H54 (cell line): ENCODE measurements at places on chromosomes 7 and 10.

GRCh38 chr10:45001381-45002148, 842 bp downstream of the ZNF22 start:
- peak; percentile 65 for DNase-seq

- no peak for DNase-seq
These were observed 361.0 kb upstream of the NFE2L3 start for GRCh38 chr7:25790963-25791362.

GRCh38 chr7:125681508-125681907, 751.9 kb upstream of the POT1 start:
- no peak for DNase-seq

DNA sequence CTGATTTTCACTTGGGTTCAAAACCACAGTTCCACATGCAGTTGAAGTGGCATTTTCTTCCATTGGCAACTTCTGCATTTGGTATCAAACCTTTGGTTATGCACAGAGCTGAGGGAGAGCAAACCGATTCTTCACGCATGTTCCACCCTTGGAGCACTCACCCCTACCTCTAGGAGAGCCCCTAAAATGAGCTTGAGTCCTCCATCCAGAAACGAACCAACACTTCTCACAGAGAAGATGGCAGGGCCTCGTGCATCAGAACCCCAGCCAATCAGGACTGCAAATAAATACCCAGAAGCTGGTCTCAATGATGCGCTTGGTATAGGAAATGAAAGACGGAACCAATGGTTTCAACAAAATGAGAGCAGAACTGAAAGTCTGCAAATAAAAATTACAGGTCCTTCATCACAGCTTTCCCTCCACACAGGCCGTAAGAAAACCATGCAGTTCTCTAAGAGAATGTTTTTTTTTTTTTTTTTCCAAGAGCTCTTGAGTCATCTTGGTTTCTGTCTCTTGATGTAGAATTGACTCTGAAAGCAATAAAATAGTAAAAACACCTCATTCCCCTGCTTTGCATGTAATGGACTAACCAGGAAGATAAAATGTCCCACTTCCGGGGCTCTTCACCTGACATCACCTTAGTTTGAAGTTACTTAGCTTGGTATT, 23.9 kb downstream of the KLF6 start:
- DNase-seq: no peak

DNA sequence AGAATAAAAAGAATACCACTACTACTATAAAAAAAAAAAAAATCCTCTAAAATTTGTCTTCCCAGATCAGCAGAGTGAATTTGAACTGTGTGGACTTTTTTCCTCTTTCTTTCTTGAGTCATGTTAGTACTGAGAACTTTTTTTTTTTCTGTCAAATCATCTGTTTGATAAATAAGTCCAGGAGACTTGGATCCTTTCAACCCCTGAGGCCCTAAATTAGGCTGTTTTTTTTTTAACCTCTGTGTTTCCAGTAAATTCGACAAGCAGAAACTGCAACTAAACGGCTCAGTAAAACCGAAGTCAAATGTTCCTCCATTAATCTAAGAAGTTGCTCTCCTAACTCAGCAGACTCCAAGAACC, 2.7 kb downstream of the MAP3K8 start:
- no peak for DNase-seq

DNA sequence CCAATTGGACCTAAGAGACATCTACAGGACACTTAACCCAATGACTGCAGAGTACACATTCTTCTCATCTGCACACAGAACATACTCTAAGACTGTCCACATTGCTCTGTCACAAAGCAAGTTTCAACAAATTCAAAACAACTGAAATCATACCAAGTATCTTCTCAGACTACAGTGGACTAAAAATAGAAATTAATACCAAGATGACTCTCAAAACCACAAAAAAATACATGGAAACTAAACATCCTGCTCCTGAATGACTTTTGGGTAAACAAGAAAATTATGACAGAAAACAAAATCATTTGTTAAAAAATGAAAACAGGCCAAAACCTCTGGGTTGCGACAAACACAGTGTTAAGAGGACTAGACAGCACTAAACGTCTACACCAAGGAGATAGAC, 24.5 kb downstream of the SNX13 start:
- DNase-seq: no peak

GRCh38 chr10:12420530-12421120, 71.3 kb downstream of the CAMK1D start:
- no peak for DNase-seq
